ENCODE measurements at places on chromosomes 11 and 22. TPM values are rescaled to one million over a fixed set of nuclear protein-coding genes. Genes with fewer than 3 reads are reported as not detected.

DNA sequence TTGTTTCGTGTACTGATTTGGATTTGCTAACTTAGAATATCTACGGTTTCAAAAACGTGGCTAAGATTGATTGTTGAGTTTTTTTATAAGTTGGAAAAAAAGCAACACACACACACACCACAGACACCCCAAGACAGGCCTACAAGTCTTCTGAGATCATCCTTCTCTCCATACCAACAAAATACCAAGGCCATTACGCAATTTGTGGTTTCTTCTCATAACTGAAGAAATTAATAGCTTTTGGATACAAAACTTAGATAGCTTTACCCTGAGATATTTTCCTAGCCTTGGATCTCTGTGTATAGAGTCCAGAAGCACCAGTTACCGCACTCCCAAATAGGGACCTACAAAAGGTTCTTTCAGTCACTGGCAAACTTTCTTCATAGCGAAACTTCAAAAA, 113.6 kb downstream of the SIK3 start:
- H3K4me1 ChIP-seq = no peaks in the 10 kb centered on the region
- peak overlapping the region; percentile 69 for H3K27ac ChIP-seq

Gene CD3G
- not detected for total RNA-seq

Gene LARGE2
- total RNA-seq = 2.4 TPM

DNA sequence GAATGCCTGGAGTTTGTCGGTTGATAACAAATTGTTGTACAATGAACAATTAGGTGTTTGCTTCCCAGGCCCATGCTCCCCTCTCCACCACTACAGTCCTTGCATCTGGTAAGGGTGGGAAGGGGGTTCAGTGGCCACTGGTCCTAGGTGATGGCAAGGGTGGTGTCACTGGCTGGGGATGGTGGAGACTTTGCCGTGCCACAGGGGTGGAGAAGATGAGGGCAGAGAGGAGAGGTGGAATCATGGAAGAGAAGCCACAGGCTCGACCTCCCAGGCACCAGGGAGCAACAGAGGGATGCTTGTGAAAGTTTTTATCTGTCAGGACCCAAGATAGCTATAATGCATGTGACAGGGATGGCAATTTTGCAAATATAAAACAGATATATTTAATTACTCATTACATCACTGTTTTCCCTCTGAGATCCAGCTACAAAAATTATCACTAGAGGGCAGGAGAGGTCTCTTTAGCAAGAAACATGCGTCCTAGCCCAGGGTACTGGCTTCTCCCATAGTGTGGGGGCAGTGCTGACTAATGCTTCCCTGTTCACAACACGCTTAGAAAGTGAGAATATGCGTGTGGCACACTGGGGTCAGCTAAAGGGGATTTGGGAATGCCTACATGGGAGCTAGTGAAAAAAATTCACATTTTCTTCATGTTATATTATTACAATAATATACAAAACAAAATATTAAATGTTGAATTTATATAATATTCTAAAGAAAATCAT, 49.0 kb upstream of the AMPD3 start:
- peak; percentile 62 for DNase-seq
- H3K4me3 ChIP-seq = no peak overlapping the region
- H3K27me3 ChIP-seq = no peaks in the 10 kb centered on the region

- H3K36me3 ChIP-seq = no peaks in the 10 kb centered on the region
- peak overlapping the region; percentile 60 for H3K4me3 ChIP-seq
- H3K27me3 ChIP-seq = no peaks in the 10 kb centered on the region
- peak overlapping the region; percentile 67 for H3K27ac ChIP-seq
- no peaks in the 10 kb centered on the region for H3K4me1 ChIP-seq
Measured at GRCh38 chr22:19986011-19986409, 30.6 kb downstream of the ARVCF start.

Gene FAM180B
- not detected for total RNA-seq

Gene PHF21B
- under 0.01 TPM for total RNA-seq

- DNase-seq = no peak
- no peaks in the 10 kb centered on the region for H3K36me3 ChIP-seq
- no peak overlapping the region for H3K4me3 ChIP-seq
- H3K27ac ChIP-seq = no peak overlapping the region
- H3K4me1 ChIP-seq = no peaks in the 10 kb centered on the region
Measured at GRCh38 chr22:26452236-26453016, 23.4 kb downstream of the ASPHD2 start.

Gene TSSK2
- not detected for total RNA-seq

Gene SNX19
- total RNA-seq = 24.4 TPM

GRCh38 chr11:2092464-2092910, 46.7 kb downstream of the IGF2 start:
- H3K4me3 ChIP-seq = no peak overlapping the region
- H3K36me3 ChIP-seq = no peaks in the 10 kb centered on the region
- DNase-seq = no peak

DNA sequence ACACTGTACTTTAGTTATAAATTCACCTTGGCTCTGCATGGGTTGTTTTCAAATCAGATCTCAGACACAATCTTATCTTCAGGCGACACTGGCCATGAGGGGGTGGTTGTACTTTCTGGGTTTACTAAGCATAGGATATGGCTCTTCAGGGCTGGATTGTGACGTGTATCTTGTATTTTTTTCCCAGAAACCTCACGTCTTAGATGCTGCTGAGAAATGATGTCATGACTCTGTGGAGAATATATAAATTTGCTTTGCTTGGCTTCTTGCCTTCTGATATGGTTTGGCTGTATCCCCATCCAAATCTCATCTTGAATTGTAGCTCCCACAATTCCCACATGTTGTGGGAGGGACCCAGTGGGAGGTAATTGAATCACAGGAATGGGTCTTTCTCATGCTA, 82.8 kb upstream of the VSTM5 start:
- H3K36me3 ChIP-seq = no peaks in the 10 kb centered on the region
- H3K27ac ChIP-seq = no peak overlapping the region
- H3K4me3 ChIP-seq = no peak overlapping the region
- H3K27me3 ChIP-seq = no peaks in the 10 kb centered on the region

- no peak overlapping the region for H3K4me3 ChIP-seq
- no peak overlapping the region for H3K27ac ChIP-seq
- no peak for DNase-seq
- no peaks in the 10 kb centered on the region for H3K27me3 ChIP-seq
Measured at GRCh38 chr22:48824712-48825651, 1002.7 kb downstream of the BRD1 start.

DNA sequence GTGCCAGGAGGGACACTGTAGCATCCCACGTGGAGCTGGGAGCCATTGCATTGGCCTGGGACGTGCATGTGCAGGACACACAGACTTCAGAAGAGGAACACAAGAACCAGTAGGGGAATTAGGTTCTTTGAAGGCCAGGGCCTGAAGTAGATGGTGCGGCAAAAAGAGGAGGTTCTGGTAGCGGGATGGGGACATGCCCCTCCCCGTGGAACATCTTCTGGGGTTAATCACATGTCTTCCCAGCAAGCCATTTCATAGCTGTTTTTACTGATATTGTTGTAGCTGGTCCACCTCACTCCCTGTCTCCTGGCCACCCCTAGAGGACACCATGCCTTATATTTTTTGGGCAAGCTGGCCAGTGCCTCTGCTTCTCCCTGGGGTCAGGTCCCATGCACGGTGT, 74.3 kb downstream of the SCN3B start:
- no peak for DNase-seq
- no peaks in the 10 kb centered on the region for H3K27me3 ChIP-seq
- no peak overlapping the region for H3K4me3 ChIP-seq
- no peaks in the 10 kb centered on the region for H3K36me3 ChIP-seq
- no peak overlapping the region for H3K27ac ChIP-seq

DNA sequence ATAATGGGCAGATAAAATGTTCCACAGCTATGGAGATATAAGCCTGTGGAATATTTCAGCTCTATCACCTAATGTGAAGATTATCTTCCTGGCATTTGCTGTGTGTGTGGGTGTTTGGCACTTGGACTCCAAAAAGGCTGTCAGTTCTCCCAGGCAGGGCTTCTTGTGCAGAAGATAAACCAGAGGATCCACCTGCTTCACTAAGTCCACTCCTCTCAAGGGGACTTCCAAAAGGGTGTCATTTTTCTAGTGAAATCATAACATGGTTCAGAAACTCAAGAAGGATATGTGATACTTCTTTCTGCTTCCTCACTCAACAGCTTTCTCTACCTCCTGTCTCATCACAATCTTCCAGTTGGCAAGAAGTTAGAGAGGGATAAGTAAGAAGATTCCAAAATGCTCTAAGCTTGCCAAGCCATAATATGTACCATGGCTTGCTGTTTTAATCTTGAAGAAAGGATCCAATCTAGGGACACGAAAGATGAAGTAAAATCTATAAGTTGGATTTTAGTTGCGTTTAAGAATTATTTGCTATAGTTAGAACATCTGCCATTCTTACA, 206.2 kb upstream of the MTMR2 start:
- no peak overlapping the region for H3K27ac ChIP-seq
- no peak for DNase-seq
- H3K36me3 ChIP-seq = no peaks in the 10 kb centered on the region
- no peaks in the 10 kb centered on the region for H3K4me1 ChIP-seq
- H3K27me3 ChIP-seq = no peaks in the 10 kb centered on the region

- H3K36me3 ChIP-seq = no peaks in the 10 kb centered on the region
- peak overlapping the region; percentile 72 for H3K27ac ChIP-seq
- no peak overlapping the region for H3K4me3 ChIP-seq
- peaks cover 24% of the 10 kb centered on the region for H3K4me1 ChIP-seq
- no peaks in the 10 kb centered on the region for H3K27me3 ChIP-seq
Measured at GRCh38 chr22:45997077-45997776, 20.3 kb upstream of the WNT7B start.

Gene SLC37A2
- 4.1 TPM for total RNA-seq

DNA sequence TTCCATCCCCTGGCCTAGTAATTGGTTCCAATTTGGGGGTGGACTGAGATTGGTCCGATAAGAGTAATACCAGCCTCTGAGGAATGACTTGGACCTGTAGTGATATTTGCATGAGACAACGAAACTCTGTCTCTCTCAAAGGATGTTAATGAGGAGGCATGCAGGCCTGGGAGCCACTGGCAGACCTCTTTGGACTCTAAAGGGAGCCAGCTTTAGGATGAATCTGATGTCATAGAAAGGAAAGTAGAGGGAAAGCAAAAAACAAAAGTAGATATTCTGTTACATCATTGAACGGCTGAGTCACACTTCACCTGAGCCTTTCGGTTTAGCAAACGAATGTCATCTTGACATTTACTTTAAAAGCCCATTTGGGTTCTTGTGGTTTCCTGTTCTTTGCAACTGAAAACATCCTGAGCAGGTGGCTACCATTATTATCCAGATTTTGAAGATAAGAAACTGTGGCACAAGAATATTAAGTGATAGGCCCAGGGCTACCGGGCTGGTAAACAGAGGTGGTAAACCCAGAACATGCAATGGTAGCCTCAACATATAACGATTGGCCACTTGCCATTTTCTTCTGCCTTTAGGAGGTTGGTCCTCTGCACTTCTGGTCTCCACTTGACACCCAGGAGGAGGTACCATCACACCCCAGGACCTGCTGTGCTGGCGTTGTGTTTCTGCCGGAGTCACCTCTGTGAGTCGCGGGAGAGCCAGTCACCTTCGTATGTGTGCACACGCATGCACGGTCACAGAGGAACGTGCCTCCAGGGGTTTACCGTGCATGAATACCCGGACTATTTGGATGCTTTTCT, 42.7 kb downstream of the RTL6 start:
- H3K36me3 ChIP-seq = no peaks in the 10 kb centered on the region
- H3K4me3 ChIP-seq = no peak overlapping the region
- H3K4me1 ChIP-seq = no peaks in the 10 kb centered on the region
- no peaks in the 10 kb centered on the region for H3K27me3 ChIP-seq

DNA sequence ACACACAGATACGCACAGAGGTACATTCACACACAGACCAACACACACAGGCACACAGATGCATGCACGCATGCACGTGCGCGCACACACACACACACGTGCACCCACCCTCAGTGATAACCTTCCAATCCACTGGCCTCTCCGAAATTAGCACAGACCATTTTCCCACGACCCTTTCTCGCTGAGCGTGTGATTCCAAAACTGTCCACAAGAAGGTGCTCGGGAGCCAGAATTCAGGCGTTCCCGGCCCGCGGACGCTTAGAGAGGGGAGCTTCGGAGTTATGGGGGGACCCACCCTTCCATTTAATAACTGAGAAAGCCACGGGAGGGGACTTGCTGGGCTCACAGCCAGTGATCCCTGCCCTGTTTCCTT, 33.8 kb upstream of the SLC35C1 start:
- H3K36me3 ChIP-seq = no peaks in the 10 kb centered on the region
- no peaks in the 10 kb centered on the region for H3K27me3 ChIP-seq
- DNase-seq = peak; percentile 74
- H3K4me1 ChIP-seq = no peaks in the 10 kb centered on the region

DNA sequence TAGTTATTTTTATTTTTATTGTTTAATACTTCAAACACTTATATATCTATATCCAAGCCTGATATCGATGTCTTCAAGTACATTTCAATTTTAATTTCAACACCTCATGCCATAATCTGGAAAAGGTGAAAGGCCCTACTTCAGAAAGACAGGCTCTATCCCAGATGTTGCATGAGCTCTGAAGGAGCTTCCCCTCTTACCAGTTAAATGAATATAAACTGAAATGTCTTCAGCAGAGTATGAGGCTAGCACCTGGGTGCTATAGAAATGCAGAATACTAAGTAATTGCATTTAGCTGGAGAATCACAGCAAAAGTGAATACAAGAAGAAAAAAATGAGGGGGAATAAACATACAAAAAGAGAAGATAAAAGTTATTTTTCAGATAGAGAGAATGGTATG, 11.5 kb upstream of the GRIA4 start:
- no peaks in the 10 kb centered on the region for H3K36me3 ChIP-seq
- H3K4me3 ChIP-seq = no peak overlapping the region
- no peak for DNase-seq
- no peak overlapping the region for H3K27ac ChIP-seq

- H3K27ac ChIP-seq = no peak overlapping the region
- H3K4me3 ChIP-seq = no peak overlapping the region
- no peaks in the 10 kb centered on the region for H3K27me3 ChIP-seq
- no peak for DNase-seq
- H3K4me1 ChIP-seq = no peaks in the 10 kb centered on the region
Measured at GRCh38 chr11:82546661-82547557, 186.8 kb downstream of the FAM181B start.

DNA sequence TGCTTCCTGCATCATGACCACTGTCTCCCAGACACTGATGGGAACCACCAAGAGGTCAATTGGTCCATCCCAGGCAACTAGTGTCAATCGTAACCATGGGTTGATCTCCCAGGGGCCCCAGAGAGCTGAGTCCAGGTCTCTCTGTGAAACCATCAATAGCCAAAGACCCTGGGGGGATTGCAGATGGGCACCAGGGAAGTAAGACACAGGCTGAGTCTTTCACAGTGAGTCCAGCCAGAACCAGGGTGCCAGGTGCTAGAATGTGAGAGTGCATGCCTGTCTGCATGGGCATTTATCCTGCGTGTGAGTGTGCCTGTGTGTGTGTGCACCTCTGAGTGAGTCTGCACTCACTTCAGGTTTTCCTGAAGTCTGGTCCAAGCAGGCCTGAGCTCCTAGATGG, 45.3 kb upstream of the TTC12 start:
- H3K4me1 ChIP-seq = no peaks in the 10 kb centered on the region
- H3K4me3 ChIP-seq = no peak overlapping the region
- DNase-seq = no peak
- no peaks in the 10 kb centered on the region for H3K27me3 ChIP-seq
- H3K36me3 ChIP-seq = no peaks in the 10 kb centered on the region
